ENCODE measurements at places on chromosomes 5 and 9.

DNA sequence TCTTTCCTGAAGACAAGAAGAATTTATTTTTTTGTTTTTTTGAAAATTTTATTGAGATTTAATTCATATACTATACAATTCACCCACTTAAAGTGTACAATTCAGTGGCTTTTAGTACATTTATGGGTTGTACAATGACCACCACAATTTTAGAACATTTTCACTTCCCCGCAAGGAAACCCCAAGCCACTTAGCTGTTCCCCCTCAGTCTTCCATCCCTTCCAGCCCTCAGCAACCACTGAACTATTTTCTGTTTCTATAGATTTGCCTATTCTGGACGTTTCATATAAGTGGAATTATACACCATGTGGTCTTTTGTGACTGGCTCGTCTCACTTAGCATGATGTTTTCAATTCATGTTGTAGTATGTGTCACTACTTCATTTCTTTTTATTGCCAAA lies 28.0 kb downstream of the DNAI1 start:
- no peak for DNase-seq

GRCh38 chr9:90868555-90868954 lies 66.9 kb downstream of the SYK start:
- no peak for DNase-seq

DNA sequence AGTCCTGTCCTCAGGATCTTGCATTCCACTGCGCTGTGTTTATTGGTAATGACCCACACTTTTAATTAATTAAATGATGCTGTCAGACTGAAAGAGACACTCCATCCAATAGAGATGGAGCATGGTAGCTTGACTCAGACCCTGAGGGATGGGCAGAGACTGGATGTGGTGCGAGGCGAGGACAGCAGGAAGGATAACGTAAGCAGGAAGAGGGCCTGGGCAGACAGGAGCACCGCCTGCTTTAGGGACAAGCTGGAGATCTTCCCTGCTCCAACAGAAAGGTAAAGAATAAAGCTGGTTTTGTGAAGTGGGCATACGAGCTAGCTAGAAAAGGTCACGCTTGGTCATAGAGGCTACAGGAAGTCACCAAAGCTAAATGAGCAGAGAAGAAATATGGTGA lies 3.6 kb upstream of the DOCK8 start:
- DNase-seq = no peak

DNA sequence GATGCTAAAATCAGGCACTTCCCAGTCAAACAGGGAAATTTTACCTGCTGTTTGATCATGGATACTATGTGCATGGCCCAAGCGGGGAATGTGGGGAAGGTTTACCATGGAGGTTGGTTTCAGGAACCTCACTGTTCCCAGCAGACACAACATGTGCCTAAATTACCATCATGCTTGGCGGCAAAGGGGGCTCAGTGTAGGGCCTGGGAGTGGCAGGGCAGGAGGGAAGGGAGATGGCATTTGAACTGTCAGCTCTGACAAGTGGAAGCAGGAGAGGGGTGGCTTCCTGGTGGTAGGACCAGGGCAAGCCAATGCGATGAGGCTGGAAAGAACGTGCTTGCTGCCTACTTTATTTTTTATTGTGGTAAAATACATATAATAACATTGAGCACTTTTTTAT lies 71.7 kb upstream of the SLC25A51 start:
- DNase-seq = no peak

DNA sequence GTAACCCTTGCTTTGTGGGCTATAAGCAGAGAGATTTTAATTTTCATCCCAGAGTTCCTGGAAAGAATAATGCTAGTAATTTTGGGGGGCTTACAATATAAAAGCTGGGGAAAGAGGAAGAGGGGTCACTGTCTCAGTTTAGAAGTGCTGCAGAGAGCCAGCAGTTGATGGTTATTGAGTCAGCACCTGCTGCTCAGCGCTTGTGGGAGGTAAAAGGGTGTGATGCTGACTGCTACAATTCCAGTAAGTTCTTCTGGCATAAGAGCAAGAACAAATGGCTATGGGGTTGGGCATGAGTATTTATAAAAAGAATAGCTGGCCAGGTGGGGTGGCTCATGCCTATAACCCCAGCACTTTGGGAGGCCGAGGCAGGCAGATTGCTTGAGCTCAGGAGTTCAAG lies 88.5 kb downstream of the MAST4 start:
- DNase-seq = no peak

DNA sequence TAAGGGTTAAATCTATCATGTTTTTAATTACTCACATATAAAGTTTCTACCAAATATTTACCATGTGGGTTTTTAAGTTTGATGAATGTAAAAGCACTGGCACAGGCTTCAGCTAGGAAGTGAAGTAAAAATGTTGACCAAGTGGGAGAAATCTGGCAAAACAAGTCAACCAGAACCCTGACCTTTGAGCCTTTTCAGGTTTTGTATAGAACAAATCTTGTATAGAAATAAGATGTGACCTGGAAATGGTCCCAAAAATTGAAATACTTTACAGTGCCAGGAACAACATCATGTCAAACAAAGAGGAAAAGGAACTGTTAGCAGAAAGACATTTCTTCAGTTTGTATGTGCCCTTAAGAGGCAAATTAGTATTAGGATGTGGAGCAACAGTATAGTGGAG lies 137.6 kb downstream of the CCDC192 start:
- DNase-seq = no peak

DNA sequence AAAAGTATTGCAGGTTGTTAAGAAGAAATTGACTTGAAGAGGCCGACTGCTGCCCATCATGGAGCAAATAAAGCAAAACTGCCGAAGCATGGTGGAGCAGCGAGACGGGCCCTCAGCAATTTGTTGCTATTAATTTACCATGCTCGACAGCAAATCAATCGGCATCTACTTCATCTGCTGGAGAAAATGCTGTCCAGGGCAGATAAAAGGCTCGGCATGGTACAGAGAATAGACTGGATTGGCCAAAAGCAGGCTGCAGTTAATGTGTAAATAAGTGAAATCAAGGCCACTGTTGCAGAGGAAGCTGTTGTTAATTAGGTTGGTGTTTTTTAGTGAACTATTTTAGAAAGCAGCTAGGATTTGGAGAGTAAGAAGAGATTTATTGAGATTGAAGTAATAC lies 8.3 kb downstream of the TLE4 start:
- DNase-seq = no peak

- peak; percentile 72 for DNase-seq
These were observed 17.4 kb downstream of the SEC61B start for GRCh38 chr9:99239341-99240060.

GRCh38 chr5:103364074-103364473 lies 105.5 kb downstream of the MACIR start:
- no peak for DNase-seq

- no peak for DNase-seq
These were observed 2.2 kb downstream of the ABHD17B start for GRCh38 chr9:71908825-71909224.

DNA sequence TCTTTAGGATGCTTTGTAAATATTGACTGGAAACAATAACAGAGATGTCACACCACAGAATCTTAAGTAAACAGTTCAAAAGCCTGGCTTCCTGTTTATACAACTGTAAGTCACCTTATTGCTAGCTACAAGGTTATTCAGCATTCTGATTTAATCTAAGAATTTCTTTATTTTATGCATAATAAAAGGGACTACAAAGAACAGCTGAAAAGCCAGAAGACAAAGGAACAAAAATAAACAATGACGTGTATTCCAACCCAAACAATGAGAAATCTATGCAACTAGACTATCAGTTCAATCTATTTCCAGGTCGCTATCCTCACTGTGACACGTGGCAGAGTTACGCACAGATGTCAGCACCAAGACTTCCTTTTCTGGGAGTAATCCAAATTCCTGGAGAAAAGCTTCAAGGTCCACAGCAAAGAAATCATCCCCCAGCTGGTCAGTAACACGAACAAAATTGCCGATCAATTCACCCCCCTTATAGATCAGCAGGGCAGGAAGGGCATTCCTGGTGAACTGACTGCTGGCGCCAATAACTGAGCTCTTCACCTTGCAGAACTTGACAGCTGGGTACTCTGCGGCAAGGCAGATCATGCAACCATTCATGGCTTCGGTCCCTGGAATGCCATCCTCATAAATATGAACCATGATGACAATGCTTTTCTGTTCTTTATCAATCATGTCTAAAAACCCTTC lies 8.4 kb downstream of the PDCL start:
- DNase-seq = no peak

GRCh38 chr5:123659495-123659894 lies 147.5 kb downstream of the CSNK1G3 start:
- no peak for DNase-seq

- no peak for DNase-seq
These were observed 35.6 kb downstream of the PTCD2 start for GRCh38 chr5:72355706-72356299.

DNA sequence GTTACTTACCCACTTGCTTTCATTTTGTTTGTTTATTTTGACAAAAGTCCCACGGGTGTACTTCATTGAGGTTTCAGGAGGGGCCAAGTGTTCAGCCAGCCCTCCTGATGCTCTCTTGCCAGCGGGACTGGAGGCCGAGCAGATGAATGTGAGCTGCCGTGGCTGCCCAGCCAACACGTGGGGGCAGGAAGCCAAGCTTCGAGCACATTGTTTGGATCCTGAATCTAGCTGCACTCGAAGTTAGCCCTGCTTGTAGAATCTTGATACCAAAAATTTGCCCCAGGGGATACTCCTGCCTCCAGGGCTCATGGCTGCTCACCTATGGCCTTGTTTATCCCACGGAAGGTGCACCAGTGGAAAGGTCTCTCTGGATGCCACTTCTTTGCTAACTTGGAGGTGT lies 49.3 kb downstream of the RASGEF1C start:
- no peak for DNase-seq

DNA sequence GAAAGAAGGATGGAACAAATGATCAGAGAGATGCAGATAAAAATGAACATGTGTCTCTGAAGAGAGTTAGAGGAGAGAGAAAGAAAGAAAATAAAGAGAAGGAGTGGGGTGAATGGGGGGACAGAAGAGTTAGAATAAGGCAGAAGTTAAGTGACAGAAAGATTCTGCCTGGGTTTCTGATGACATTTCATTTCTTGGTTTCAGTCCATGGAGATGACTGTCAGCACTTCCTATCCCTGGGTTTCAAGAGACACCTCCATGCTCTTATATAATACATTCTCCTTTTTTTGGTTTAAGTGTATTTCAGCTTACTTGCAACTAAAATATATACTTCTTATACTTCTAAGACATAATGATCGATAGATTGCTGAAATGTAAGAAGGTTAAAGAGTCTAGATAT lies 213.0 kb upstream of the IL12B start:
- no peak for DNase-seq

GRCh38 chr5:35136386-35136785 lies 88.6 kb upstream of the AGXT2 start:
- peak; percentile 89 for DNase-seq

DNA sequence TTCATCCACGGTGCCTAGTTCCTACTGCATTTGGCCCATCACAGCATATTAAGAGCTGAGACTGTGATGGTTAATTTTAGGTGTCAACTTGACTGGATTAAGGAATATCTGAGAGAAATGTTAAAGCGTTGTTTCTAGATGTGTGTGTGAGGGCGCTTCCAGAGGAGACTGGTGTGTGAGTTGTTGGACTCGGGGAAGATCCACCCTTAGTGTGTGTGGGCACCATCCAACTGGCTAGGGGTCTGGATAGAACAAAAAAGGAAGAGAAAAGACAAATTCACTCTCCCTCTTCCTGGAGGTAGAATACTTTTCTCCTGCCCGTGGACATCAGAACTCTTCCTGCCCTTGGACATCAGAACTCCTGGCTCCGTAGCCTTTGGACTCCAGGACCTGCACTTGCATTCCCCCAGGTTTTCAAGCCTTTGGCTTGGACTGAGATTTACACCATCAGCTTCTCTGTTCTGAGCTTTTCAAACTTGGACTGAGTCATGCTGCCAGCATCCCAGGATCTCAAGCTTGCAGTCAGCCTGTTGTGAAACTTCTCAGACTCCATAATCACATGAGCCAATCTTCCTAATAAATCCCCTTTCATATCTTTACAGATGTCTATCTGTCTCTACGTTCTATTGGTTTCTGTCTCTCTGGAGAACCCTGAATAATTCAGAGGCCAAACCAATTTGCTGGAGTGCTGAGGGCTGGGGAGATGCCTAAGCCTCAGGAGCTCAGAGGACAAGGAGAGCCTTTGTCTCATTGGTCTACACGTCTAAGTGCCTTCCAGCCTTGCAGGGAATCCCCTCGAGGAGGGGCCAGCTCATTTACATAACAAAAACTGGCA lies 164.5 kb downstream of the DCP2 start:
- peak; percentile 84 for DNase-seq

- peak; percentile 44 for DNase-seq
These were observed 672.1 kb upstream of the RIOK2 start for GRCh38 chr5:97854871-97855762.

GRCh38 chr5:14286574-14287421 lies 143.7 kb downstream of the TRIO start:
- no peak for DNase-seq

GRCh38 chr9:92735636-92736562 lies 28.7 kb downstream of the BICD2 start:
- DNase-seq = no peak

DNA sequence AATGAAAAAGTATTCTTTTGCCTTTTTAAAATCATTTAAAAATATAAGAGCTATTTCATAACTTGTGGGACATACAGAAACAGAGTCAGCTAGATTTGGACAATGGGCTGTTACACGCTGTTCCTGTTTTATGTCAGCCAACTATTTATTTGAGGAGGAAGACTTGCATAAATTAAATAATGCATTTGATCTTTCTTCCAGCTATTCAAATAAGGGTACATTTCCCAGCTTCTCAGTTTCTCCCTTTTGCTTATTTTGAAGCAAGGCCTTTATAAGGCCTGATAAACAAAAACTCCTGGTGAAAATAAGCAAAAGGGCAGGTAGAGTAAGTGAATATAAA lies 6.5 kb downstream of the STOM start:
- DNase-seq = no peak

DNA sequence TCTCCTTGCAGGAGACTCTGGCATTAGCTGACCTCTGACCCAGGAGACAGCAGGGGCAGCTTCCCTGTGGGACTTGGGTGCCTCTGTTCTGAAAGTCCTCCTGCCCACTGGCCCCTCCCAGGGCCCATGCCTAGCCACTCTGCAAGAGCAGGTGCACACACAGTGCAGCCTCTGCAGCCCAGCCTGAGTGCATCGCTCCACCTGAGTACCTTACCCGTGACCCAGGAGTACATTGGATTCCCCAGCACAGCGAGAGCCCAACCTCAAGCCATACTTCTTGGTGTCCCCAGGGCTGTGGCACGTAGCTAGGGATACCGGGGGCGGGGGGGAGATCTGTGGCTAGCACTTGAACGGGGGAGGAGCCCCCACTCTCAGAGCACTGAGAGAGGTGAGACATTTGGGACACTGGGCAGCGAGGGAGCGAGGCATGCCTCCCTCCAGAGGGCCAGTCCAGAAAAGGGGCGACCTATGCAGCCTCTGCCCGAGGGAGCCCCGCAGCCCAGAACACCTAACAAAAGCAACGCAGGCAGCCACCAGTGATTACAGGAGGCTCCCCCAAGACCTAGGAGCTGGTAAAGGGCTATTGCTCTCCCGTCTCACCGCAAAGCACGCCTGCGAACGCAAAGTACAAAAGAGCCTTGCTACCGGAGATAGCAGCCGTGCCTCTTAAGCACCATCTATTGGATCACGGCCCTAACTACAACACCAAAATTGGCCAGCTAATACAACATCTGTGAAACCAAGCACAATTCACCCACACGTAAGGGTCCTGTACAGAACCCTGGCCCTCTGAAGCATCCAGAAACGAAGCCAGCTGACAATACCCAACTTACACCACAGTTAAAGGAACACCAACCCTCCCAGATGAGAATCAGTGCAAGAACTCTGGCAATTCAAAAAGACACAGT lies 826 bp upstream of the PRDM9 start:
- DNase-seq = peak; percentile 4
